ENCODE measurements at places on chromosomes 11 and 22.

DNA sequence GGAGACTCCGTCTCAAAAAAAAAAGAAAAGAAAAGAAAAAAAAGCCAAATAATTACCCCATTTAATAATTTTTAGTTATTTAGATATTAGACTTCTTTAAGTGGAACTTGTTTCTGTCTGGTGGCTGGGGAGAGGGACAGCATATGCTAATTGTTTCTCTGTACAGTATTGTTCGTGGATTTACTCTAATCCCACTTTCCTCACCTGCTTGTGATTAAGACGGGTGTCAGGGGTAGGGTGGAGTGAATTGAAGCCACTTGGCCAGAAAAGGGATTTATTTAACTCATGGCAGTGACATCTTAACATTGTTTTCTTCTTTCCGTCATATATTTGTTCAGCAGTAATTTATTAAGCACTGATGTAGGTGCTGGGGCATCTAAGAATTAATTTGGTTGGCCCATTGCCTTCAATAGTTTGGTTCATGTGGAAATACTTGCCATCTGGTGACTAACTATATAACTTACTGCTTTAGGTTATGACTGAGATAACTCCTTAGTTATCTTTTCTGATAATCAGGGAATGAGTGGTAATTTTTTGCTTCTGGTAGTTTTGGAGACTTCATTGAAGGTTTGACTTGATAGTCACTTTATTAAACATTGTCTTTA lies 4.6 kb downstream of the TNRC6B start:
- no peak for DNase-seq

DNA sequence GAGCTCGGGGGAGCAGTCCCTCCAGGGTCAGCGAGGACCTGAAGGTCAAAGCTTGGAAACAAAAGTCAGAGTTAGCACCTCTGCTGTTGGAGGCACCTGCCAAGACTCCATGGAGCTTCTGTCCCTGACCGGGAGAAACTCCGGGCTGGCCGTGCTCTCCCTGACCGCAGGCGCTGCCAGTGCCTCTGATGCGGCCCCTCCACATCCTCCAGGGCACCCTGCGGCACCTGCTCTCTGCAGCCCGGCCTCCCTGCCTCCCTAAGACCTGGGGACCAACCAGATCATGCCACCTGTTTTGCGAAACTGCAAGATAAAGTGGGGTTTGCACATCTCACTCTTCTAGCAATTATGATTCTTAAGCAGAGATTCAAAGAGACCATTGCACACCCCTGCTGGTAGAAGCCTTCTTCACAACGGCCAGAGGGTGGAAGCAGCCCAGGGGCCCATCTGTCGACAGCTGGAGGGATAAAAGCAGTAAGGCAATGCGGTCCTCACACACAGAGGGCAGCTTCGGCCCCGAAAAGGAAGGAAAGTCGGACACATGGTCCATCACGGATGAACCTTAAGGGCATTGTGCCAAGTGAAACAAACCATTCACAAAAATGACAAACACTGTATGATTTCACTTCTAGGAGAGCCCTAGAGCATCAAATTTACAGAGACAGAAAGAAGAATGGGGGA lies 477.1 kb downstream of the BRD1 start:
- no peak for DNase-seq

GRCh38 chr11:13105237-13105844 lies 96.2 kb downstream of the RASSF10 start:
- DNase-seq = no peak

- no peak for DNase-seq
These were observed 238.2 kb downstream of the SOX6 start for GRCh38 chr11:16117989-16118756.

DNA sequence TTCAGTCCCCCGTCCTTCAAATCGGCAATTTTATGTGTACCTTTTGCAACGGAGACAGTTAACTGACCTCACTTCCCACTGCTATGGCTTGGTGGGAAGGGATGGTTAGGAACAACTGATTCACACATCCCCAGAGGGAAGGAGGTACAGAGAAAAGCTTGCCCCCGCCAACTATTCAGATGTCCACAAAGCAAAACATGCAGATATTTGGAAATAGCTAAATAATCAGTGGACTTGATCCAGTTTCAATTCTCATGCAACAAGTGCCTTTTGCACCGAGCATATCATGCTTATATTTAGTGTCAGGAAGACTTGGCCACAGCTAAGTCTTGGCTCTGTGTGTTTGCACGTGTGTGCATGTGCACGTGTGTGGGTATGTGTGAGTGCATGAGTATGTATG lies 144.6 kb downstream of the SNX19 start:
- no peak for DNase-seq

GRCh38 chr22:38282397-38282796 lies 9.6 kb upstream of the TMEM184B start:
- DNase-seq = no peak

DNA sequence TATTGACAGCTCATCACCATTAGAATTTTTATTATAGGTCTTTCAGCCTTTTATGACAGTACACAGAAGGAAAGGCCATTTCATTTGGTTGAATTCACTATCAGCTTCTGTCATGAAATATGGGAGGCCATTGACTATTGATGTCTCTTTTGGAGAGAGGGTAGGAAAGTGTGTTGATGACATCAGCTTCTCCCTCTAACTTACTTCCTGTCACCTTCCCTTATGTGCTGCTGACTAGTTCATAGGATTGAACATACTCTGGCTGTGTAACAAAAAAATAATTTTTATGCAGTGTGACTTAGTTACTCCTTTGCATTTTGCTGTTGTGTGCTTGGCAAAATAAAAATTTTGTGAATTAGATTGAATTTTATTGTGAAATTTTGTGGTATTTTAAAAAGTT lies 769.2 kb downstream of the METTL15 start:
- no peak for DNase-seq

- no peak for DNase-seq
These were observed 44.7 kb upstream of the SEPTIN5 start for GRCh38 chr22:19669570-19669969.

GRCh38 chr11:6455070-6455469 lies 14.3 kb upstream of the HPX start:
- DNase-seq = no peak

- peak; percentile 45 for DNase-seq
These were observed 10.6 kb downstream of the LRRC51 start for GRCh38 chr11:72091292-72091691.

- no peak for DNase-seq
These were observed 2.9 kb upstream of the ARFGAP2 start for GRCh38 chr11:47179655-47179991.

DNA sequence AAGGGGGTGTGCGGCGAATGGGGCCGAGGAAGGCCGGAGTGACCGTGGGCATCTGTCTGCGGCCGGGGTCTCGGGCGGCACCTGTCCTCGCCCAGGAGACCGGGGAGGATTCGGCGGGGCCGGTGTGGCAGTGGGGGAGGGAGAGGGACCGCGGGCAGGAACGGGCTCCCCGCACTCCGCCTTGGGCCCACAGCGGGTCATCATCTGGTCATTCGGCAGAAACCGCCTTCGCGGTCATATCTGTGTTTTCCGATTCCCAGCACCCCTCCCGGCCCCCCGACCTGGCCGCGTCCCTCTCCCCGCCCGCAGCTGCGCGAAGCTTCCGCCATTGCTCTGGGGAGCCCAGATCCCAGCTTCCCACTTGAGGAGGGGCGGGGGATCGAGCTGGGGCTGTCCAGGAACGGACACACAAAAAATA lies 824 bp upstream of the CBX6 start:
- no peak for DNase-seq
